ENCODE measurements at places on chromosomes 2 and 18.
A peak's percentile ranks its signal among the peaks of the same experiment; 100 is the strongest.

DNA sequence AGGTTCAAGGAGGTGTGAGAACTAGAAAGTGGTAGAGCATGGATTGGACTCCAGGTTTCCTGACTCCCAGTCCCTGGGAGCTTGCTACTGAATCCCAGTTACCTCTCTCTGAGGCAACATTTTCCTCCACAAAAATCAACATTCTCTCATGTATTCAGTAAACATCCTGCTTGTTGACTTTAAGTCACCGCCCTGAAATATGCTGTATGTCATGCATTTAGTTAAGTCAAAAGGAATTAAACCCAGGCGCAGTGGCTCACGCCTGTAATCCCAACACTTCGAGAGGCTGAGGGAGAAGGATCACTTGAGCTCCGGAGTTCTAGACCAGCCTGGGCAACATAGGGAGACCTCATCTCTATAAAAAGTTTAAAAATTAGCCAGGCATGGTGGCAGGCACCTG is 3.8 kb downstream of the MATN3 start:
- DNase-seq, result no peak
- no peaks in the 10 kb centered on the region for H3K36me3 ChIP-seq
- H3K4me1 ChIP-seq, result peaks cover 8% of the 10 kb centered on the region
- no peak overlapping the region for H3K4me3 ChIP-seq
- H3K27me3 ChIP-seq, result peaks cover 26% of the 10 kb centered on the region

DNA sequence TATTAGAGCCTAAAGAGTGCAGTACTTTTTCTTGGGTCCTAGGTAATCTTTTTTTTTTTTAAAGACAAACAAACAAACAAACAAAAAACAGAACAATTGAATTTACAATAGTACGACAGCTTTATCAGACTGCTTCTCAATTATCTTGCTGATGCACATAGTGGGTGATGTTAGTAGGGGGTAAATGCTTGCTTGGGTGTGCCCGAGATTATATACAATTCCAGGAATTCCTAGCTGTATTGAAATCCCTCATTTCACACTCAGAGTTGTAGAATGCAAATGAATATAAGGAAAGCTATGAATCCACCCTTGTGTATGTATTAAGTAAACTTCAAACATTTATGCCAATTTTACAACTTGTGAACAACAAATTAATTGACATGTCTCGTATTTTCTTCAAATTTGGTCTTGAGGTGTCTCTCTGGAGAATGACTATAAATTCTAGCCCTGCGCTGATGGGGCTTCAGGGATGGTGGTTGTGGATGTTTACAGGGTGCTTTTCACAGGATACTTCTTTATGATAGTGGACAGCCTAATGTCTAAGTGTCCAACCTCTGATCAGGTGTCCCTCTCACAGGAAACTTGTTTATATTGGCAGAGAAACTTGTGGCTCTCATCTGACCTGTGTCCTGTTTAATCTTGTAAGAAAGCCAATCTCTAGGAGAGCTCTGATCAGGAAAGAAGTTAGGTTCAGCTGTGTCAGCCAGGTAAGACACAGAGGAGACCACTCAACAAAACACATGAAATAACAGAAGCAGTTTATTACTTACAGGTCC is 61.9 kb upstream of the SLC39A10 start:
- H3K4me3 ChIP-seq, result no peak overlapping the region
- DNase-seq, result no peak
- H3K36me3 ChIP-seq, result no peaks in the 10 kb centered on the region
- H3K4me1 ChIP-seq, result peaks cover 15% of the 10 kb centered on the region
- H3K27ac ChIP-seq, result no peak overlapping the region

DNA sequence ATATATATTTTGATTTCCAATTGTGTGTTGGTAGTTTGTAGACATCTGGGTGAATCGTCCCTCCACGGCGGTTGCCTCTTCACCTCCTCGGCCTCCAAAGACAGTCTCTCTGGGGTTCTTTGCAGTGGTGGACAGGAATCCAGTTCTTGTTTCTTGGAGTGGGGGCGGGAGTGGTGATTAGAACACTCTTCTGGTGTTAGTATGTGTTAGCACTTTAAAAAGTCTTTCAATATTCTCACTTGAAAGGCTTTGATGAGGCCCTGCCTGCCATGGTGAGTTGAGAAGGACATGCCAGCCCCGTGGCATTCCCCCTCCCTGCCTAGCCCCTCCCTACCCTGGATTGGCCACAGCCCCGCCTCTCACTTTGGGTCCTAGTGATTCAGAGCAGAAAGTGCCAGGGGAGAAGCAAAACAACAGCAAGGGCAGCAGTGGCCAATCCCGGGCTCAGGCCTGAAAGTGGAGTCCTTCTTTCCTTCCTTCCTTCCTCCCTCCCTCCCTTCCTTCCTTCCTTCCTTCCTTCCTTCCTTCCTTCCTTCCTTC is 316.8 kb upstream of the HS6ST1 start:
- peaks cover 2% of the 10 kb centered on the region for H3K27me3 ChIP-seq
- H3K4me3 ChIP-seq, result no peak overlapping the region
- H3K4me1 ChIP-seq, result no peaks in the 10 kb centered on the region
- H3K27ac ChIP-seq, result no peak overlapping the region
- DNase-seq, result no peak

DNA sequence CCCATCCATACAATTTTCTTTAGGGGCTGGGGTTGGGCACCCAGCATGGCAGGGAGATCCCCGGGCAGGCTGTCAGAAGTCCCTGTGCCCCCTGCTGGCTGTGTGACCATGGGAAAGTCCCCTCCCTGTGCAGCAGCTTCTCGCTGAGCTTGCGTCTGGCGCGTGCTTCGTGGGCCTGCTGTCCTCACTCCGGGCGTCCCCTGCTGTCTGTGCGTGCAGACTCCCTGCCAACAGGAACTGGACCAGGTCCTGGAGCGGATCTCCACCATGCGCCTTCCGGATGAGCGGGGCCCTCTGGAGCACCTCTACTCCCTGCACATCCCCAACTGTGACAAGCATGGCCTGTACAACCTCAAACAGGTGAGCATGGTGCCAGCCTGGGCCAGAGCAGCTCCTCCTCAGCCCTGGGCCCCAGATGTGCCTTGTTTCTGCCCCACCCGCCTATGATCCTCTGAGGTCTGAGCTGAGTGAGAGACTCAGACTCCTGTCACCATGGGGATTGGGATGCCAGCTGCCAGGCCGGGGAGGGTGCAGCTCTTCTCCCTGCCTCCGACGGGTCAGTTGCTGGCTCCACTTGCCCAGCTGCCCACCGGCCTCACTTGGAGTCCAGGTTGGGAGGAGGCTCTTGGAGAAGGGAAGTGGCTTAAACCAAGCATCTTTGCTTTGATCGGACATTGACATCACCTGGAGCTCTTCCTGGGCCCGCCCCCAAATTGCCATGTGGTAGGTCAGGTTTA is 28.6 kb downstream of the IGFBP2 start:
- H3K27me3 ChIP-seq, result no peaks in the 10 kb centered on the region
- H3K27ac ChIP-seq, result no peak overlapping the region
- H3K4me3 ChIP-seq, result no peak overlapping the region
- no peaks in the 10 kb centered on the region for H3K4me1 ChIP-seq
- no peaks in the 10 kb centered on the region for H3K36me3 ChIP-seq
- peak; percentile 29 for DNase-seq

GRCh38 chr2:119434664-119435063 is 3.0 kb downstream of the TMEM37 start:
- peaks cover 3% of the 10 kb centered on the region for H3K4me1 ChIP-seq
- no peaks in the 10 kb centered on the region for H3K36me3 ChIP-seq
- peaks cover 43% of the 10 kb centered on the region for H3K27me3 ChIP-seq
- no peak for DNase-seq

All from activated naive CD4-positive, alpha-beta T cell treated with anti-CD3 and anti-CD28 coated beads for 36 hours (primary cell).